ENCODE measurements at places on chromosomes 6 and 20.

- DNase-seq = no peak
Observed at GRCh38 chr20:7841291-7841970, 98.8 kb downstream of the HAO1 start.

DNA sequence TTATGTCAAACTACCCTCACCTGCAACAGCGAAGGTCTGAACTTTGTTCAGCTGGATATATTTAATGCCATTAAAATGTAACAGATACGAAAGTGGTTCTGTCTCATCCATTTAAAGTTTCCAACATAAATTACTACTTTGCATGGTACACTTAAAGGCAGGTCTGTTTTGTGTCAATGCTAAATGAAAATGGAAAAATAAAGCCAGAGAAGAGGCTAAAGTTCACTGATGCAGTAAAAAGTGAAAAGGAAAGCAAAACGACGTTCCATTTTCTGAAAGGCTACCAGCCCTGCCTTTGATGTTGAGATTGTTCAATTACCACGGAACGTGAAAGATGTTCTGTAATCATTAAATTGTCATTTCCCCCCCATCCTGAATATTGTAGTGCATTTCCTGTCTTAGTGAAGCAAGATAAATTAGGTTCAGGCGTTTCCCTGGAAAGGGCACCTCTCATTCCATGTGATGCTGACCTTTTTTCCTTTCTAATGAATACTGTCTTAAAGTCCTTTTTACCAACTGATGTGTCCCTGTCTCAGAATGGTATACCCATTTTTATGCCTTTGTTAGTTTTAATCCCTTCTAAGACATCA is 334.7 kb upstream of the JAG1 start:
- DNase-seq = no peak

- DNase-seq = no peak
Observed at GRCh38 chr6:43541774-43542471, 25.0 kb downstream of the POLR1C start.

GRCh38 chr20:35120012-35120701 is 27.0 kb downstream of the EDEM2 start:
- peak; percentile 4 for DNase-seq

GRCh38 chr6:116010790-116011401 is 49.8 kb downstream of the FRK start:
- peak; percentile 56 for DNase-seq

- DNase-seq = no peak
Observed at GRCh38 chr6:10078581-10078980, 336.3 kb downstream of the TFAP2A start.

- no peak for DNase-seq
Observed at GRCh38 chr6:25927756-25928216, 2.7 kb downstream of the SLC17A2 start.

GRCh38 chr6:40537446-40537845 is 49.7 kb downstream of the LRFN2 start:
- DNase-seq = no peak

- peak; percentile 84 for DNase-seq
Observed at GRCh38 chr6:16322666-16323312, 84.4 kb downstream of the GMPR start.

- DNase-seq = peak; percentile 89
Observed at GRCh38 chr20:36435592-36436541, 105.5 kb upstream of the MYL9 start.

DNA sequence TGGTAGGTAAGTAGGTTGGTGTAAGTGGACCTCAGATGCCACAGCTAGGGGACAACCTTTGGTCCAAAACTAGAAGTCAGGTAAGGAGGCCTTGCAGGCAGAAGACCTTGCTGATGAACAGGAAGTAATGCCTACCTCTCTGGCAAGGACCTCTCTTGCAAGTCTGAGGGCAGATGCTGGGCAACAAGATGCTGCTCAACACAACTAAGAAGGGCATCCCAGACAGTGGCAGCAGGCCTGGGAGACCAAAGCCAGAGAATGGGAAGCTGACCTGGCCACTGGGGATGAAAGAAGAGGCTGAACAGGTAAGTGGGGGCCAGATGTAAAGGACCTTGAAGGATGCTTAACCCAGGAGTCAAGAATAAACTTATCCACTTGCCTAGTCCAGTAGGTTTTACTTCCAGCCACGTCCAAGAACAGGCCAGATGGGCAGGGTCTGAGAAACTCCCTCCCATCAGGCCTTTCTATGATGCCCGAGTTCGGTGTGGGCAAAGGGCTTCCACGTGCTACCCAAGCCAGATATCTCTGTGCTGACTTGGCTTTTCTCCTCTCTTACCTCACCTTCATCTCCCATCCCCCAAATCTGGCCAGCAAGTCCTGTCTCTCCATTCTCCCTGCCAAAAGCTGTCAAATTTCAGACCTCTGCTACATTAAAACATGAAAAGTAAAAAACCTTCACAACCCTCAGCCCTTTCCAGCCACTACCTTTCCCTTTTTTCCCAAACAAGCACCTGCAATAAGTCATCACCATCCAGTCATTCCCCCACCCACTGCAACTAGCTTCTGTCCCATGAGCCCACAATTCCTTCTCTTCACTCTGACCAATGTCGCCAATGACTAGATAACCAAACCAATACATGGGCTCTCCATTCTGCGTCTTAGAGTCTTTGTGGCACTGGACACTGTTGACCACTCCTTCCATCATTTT is 11.5 kb upstream of the PLCG1 start:
- DNase-seq = no peak

- no peak for DNase-seq
Observed at GRCh38 chr6:98880486-98880885, 46.1 kb downstream of the POU3F2 start.

DNA sequence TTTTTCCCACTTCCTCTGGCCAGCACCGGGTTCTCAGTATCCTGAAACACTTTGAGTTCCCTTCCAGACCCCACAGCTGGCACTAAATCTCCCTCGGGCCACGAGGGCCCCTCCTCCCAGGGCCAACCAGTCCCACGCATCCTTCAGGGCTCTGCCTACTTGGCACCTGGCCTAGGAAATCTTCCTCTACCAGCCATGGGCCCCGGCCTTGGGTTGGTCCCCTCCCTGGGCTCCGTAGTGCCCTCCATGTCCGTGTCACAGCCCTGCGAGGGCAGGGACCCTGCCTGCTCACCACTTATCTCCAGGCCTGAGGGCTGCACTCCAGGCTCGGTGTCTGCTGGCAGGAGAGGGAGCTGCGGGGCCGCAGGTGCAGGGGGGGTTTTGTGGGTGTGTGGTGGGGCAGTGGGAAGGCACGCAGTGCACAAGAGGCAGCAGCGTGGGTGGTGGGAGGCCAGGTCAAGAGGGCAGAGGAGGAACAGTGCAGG is 48.8 kb upstream of the CDH22 start:
- no peak for DNase-seq

DNA sequence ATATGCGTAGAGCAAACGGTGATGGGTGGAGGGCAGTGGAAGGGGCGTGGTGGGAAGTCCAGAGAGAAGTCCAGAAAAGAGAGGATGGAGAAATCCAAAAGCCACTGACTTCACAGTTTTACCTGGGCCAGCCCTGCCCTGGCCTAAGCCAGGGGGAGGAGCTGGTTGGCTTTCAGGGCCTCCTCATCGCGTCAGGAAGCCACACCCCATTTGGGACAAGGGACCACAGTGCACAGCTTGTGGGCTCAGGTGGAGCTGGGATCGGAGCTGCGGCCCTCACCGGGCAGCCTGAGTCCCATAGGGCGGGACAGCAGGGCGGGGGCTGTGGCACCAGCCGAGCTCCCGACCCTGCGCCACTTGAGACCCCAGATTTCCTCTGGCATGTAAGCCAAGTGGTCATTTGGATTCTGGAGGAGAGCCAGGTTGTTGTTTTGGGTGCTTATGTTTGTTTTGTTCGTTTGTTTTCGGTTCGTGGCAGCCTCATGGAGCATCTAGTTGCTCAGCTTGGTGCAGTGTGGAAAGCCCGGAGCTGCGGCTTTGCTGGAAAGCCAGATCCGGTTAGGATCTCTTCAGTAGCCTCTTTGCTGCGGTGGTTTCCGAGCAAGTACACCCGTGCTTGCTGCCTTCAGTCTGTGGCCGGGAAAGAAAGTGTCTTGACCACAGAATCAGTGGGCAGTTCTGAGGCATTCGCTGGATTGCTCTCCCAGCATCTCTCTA is 42.2 kb downstream of the RIOK1 start:
- DNase-seq = no peak

DNA sequence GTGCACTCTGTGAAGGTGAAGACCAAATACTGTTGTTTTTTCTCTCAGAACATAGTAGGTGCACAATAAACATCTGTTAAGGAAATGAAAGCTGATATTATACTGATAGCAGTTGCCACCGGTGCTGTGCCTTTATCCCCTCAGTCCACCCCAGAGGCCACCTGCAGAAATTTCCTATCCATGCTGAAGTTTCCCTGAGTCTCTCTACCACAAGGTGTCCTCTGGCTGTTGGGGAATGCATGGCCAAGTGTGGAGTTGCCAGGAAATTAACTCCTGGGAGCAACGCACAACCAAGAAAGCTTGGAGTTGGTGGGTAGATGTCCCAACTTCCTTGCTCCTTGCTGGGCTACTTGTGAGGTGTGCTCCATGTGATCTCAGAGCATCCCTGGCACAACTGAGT is 114.2 kb downstream of the LAMP5 start:
- no peak for DNase-seq

DNA sequence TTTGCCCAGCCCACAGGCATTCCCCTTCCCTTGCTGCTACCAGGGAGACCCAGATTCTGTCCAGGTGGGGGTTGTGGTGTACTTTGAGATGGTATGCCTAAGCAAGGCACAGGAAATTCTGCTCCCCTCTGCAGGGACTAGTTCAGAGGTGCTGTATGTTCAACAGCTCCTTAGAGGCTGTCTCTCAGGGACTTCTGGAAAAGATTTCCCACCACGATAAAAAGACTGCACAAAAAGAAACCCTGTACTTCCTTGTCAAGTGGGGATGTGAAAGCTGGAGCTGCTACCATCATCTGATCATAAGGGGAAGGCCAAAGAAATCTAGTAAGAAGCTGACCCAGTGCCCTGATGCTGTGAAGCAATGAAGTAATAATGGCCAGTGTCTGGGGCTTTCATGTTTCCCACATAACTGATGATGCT is 51.5 kb upstream of the SMIM29 start:
- DNase-seq = no peak

- DNase-seq = peak; percentile 80
Observed at GRCh38 chr6:119078376-119079282, at the start of gene FAM184A. FAM184A (minus strand) TSS chr6:119078664; CDS start chr6:119078299, 365 bp downstream.

DNA sequence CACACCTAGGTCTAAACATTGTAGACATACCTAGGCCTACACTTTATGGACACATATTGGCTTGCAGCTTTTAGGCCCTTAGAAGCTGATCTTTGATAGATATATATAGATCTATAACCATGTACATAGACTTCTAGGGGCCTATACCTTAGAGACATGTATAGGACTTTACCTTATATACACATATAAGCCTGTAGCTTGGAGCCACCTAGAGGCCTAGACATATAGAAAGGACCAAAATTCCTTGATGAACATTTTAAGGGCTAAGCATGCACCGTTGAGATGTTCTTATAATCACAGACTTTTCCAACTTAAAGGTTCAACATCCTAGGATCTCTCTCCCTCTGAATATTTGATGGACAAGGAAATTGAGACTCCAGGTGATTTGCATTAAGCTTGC is 371.7 kb upstream of the SASH1 start:
- DNase-seq = no peak

- DNase-seq = no peak
Observed at GRCh38 chr6:129660346-129660676, 49.7 kb downstream of the ARHGAP18 start.

DNA sequence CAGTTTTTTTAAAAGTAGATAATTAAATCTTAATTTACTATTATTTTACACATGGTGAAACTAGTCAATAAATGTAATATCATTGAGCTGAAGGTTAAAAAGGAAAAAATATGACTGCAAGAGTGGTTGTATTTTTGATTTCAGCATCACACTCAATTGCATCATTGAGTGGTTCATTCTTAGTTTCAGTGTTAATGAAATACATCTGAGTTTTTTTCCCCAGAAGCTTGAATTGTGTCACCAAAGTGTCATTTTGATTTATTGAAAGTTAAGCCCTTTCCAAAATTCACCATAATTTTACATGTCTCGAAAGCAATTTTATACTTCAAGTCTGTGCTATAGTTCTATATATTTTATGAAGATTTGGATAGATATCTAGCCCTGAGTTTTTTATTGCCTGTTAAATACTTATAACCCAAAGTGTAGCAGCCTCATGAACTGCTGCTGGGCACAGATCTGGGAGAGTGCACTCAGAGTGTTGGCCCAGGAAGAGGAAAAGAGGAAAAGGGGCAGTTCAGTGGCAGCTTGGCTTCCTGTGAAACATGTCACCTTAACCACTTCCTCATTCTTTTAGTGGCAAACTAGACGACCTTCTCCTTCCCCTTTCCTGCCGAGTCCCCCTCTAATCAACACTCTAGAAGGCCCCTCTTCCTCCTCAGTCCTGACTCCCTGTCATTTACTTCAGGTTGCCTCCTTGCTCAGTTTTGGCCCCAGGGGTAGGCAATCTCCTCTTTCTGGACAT is 140.7 kb downstream of the ESR1 start:
- DNase-seq = no peak

GRCh38 chr20:35560105-35560511 is 18.2 kb downstream of the ERGIC3 start:
- DNase-seq = no peak

GRCh38 chr6:149109397-149110070 is 208.0 kb upstream of the TAB2 start:
- DNase-seq = no peak

DNA sequence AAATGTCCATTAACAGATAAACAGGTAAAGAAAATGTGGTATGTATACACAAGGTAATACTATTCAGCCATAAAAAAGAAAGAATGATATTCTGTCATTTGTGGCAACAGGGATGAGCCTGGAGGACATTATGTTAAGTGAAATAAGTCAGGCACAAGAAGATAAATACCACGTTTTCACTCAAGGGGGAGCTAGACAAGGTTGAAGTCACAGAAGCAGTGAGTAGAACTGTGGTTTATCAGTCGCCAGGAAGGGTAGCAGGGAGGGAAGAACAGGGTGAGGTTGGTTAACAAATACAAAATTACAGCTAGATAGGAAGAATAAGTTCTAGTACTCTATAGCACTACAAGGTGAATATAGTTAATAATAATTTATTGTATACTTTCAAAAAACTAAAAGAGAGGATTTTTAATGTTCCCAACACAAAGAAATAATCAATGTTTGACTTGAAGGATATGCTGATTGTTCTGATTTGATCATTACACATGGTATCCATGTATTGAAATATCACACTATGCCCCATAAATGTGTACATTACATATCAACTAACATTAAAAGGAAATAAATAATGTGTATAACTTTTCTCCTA is 21.1 kb downstream of the RTN4IP1 start:
- DNase-seq = peak; percentile 57

All from CD4-positive, alpha-beta T cell treated with Interleukin-1 beta for 1 hour (primary cell).